NCI-H1436 (cell line): ENCODE measurements at places on chromosomes 7 and 10.

DNA sequence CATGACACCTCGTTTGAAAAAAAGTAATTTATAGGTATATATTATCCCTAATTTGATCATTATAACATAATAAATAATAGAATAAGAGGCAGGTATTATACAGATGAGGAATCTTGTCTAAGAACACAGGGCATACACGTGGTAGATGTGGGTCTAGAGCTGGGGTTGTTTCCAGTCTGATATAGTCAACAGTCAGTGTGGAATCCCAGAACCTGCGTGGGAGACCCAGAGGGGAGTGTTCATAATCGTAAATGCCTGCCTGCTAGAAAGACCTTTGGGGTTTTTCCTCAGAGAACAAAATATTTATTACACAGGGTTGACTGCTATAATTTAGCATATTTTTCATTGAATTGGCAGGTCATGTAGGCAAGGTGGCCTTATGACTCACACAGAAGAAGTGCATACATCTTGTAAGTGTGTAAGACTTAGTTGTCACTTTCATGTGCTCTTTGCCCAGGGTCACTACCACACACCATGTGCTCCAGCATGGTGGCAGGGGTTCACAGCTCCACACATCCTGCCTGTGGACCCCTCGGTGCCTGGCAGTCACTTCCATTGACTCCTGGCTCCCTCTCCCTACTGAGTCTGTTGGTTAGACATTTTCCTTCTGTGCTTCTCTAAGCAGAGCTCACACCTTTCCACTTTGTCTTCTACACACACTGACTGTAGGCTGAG is 94.9 kb upstream of the IKZF1 start:
- DNase-seq = no peak

DNA sequence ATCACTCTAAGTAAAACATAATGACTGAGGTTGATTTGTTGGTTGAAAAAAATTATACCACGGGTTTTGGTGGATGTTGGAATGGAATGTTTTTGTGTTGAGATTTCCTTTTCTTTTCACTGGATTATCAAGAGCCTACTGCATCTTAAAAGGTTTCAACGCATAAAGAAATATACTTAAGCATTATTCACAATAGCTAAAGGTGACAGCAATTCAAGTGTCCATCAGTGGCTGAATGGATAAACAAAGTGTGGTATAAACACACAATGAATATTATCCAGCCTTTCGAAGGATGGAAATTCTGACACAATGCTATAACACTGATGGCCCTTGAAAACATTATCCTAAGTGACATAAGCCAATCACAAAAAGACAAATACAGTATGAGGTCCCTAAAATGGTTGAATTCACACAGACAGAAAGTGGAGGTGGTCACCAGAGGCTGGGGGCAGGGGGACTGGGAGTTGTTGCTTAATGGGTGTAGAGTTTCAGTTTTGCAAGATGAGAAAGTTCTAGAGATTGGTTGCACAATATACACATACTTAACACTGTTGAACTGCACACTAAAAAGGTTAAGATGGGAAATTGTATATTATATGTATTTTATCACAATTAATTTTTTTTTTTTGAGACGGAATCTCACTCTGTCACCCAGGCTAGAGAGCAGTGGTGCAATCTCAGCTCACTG is 122.3 kb downstream of the NRP1 start:
- DNase-seq = no peak

DNA sequence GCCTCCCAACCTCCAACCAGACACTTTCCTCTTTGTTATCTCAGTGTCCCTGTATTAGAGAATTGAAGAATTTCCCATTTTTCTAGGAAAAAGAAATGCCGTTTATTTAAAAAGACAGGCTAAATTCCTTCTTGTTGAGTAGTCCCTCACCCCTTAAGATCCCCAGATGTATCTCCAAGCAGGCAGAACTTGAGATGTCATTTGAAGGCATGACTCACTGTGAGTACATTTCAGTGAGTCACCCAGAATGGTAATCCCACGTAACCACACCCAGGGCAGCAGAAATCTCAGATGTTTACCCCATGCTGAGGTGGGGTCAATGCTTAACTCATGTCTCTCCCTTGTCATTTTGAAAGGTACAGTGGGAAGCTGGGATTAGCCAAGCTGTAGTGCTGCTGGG is 4.4 kb downstream of the ZNF655 start:
- no peak for DNase-seq

GRCh38 chr7:112646783-112647182 is 143.4 kb downstream of the TMEM168 start:
- no peak for DNase-seq

- no peak for DNase-seq
Measured at GRCh38 chr10:18000601-18001000, 48.9 kb downstream of the SLC39A12 start.

DNA sequence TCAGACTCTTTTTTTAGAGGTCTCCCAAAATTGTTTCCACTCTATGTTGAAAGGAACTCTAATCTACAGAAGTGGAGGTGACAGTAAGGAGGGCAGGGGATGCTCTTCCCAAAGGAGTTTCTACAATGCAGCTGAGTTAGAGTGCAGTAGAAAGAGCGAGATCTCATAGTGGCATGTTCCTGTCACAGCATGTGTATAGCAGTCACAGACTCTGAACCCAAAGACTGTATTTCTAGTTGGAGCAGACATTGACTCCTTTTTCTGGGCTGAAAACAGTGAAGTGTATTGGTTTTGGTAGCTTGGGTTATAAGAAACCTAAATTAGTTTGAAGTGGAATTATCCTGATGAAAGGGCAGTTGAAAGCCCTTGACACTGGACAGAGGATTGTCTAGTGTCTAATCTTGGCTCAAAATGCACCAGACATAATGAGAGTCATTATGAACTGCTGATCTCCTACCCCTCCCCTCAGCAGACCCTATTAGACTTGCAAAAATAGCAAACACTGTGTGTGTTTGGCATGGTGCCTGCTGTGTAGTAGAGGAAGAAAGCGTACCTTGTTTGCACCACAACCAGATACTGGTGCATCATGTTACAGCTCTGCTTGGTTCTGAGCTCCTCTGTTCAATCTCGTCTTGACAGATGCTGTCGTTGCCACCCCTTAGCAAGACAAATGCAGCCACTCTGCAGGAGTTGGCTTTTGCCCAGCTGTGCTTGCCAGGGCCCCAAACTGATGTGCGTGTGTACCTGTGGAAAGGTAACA is 336.0 kb downstream of the AUTS2 start:
- peak; percentile 80 for DNase-seq

- DNase-seq = no peak
Measured at GRCh38 chr10:77029777-77030717, 607.6 kb downstream of the KCNMA1 start.

DNA sequence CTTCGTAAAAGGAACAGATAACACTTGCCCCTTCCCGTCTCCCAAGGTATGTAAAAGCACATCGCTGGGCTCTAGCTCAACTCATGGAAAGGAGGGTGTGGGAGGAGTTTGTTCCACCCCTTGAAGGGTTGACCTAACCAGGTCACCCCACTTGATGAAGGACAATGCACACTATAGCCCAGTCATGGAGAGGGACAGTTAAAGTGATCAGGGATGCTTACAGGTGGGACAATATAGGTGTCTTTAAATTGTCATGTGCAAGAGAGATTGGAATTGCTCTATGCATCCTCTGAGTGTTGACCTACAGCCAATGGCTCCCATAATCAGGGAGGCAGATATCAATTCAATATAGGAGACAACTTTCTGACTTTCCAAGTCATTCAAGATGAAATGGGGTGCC is 448.2 kb downstream of the GRID1 start:
- DNase-seq = no peak
